ENCODE measurements at places on chromosomes 6 and 20. TPM values are rescaled to one million over a fixed set of nuclear protein-coding genes. Genes with fewer than 3 reads are reported as not detected.

DNA sequence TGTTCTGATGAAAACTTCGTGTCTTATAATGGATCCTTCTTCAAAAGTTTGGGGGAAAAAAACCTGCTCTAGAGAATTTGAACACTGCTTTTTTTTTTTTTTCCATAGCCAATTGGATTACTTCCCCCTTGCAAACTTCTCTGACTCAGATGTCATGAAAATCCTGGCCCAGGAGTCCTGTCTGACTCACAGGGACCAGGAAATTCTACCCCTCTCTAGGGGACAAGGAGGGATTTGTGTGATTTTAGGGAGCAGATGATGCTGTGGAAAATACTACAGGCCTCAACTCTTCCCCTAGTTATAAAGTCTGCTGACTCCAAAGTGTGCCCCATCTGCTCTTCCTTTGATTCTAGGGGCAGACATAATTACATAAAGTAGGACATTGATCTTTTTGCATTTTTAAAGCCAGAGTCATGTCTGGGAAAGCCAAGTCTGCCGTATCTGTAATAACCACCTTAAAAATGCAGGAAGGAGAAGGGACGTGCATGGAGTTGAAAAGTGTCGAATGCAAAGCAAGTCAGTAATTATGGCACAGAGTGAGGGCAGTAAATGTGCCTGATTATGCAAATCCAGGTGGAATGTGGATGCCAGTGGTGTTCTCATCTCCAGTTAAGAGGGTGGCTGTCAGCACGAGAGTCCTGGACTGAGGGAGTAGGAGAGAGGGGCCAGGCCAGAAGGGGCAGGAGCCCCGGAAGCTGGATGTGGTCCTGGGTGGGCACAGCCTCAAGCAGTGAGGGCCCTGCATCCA, 144.3 kb upstream of the SULF2 start:
- no peak for DNase-seq

DNA sequence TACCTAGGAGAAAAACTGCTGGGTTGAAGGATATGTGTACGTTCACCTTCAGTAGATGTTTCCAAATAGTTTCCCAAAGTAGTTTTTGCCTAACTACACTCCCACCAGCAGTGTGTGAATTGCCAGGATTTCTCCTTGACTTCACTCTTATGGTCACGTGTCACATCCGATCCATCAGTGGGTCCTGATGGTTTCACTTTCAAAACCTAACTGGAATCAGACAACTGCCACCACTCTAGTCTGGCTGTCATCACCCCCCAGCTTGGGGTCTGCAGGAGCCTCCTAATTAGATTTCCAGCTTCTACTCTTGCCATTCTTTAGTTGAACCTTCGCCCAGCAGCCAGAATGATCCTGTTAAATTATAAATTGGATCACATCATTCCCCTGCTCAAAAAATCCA, 8.5 kb upstream of the SLC12A5 start:
- no peak for DNase-seq

Gene PNLDC1
- 0.04 TPM for polyA plus RNA-seq

DNA sequence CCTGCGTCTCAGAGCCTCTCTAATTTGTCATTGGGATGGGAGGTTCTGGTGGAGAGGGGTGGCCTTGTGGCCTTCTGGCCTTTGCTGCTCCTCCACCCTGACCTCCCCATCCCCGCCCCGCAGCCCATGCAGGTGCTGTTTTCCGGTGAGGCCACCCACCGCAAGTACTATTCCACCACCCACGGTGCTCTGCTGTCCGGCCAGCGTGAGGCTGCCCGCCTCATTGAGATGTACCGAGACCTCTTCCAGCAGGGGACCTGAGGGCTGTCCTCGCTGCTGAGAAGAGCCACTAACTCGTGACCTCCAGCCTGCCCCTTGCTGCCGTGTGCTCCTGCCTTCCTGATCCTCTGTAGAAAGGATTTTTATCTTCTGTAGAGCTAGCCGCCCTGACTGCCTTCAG, 171.8 kb upstream of the RNF24 start:
- DNase-seq, result no peak

- DNase-seq, result no peak
Measured at GRCh38 chr6:166162599-166163342, 4.9 kb downstream of the TBXT start.
